NCI-H146 (cell line): ENCODE measurements at places on chromosomes 5 and 9.

- DNase-seq = no peak
These were observed 55.5 kb downstream of the NNT start for GRCh38 chr5:43658509-43658908.

- DNase-seq = no peak
These were observed 43.3 kb downstream of the DOCK8 start for GRCh38 chr9:257957-258356.

DNA sequence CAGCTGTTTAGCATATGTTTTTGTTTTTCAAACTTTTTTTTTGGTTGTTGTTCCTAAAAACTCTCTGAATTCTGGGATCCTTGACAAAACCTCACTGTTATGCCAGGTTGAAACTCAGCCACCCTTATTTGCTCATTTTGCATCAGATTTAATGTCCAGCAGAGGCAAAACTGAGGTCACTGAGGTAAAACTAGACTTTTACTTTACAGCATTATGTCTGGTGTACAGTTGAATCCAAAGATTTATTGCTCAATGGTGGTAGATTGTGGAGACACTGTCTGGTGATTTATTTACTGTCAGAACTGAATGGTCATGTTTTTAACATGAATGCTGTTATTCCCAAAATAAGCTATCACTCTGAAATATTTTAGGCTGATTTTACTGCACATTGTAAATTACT is 87.9 kb downstream of the FBXL7 start:
- DNase-seq = no peak

DNA sequence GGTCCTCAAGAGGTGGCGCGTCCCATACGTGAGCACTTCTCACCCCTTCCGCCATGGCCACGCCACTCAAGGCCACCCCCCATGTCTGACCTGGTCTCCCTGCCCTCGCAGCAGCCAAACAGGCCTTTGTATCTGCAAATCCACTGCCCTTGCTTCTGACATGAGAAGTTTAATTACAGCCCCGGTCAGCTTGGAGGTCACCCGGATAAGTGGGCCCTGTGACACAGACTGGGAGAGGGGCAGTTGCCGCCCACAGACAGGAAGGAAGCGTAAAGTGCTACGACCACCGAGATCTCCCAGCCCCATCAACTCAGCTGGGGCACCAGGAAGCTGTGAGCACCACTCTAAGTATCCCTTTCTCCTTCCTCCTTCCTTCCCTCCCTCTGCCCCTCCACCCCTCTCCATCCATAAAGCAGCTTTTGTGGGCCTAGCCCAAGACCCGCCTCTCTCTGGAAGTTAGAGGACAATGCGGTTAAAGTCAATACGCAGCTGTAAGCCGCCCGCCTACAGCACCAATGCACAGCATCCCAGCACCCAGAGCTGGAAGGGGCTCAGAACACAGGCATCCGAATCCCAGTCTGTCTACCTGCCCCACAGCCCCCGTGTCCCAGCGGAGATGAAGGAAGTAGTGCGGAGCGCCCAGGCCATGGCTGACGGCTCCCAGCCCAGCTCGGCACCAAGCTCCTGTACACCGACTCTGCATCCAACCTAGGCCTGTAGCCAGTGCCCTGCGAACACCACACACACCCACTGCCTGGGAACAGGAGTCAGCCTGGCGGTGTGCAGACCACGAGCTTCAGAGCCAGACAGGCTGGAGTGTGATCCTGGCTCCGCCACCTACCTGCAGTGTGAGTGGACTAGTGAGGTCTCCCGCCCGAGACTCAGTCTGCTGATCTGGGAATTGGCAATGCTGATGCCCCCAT is 44.8 kb upstream of the RNF130 start:
- DNase-seq = no peak

GRCh38 chr9:15501803-15502202 is 9.0 kb downstream of the PSIP1 start:
- no peak for DNase-seq

DNA sequence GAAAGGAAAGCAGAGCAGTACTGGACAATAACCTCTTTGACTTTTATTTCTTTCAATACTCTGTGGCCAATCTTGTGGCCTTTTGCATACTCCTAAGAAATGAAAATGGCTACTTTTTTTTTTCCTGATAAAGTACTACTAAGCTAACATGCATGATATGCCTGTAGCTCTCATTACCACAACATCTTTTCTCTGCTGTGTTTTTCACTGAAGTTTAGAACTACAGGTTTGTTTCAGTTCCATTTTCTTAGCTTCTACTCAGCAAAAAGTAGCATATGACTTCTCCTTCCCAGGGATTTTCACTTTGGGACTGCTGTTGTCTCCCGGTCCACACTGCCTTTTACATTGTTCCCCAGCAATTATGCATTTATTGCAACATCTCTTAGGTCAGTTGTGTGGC is 204.0 kb downstream of the KCTD16 start:
- no peak for DNase-seq

- DNase-seq = no peak
These were observed 323.4 kb downstream of the CHSY3 start for GRCh38 chr5:130227699-130228098.

- DNase-seq = no peak
These were observed 138.1 kb downstream of the DIRAS2 start for GRCh38 chr9:90504486-90504885.

- DNase-seq = no peak
These were observed 199.9 kb downstream of the AOPEP start for GRCh38 chr9:94926431-94926800.

DNA sequence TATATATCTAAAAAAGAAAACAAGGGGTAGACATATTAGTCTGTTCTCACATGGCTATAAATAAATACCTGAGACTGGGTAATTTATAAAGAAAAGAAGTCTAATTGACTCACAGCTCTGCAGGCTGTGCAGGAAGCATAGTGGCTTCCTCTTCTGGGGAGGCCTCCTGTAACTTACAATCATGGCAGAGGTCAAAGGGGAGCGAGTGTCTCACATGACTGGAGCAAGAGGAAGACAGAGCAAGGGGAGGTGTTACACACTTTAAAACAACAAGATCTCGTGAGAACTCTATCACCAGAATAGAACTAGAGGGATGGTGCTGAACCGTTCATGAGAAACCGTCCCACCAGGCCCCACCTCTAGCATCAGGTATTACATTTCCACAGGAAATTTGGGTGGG is 616.8 kb downstream of the TLE4 start:
- no peak for DNase-seq

DNA sequence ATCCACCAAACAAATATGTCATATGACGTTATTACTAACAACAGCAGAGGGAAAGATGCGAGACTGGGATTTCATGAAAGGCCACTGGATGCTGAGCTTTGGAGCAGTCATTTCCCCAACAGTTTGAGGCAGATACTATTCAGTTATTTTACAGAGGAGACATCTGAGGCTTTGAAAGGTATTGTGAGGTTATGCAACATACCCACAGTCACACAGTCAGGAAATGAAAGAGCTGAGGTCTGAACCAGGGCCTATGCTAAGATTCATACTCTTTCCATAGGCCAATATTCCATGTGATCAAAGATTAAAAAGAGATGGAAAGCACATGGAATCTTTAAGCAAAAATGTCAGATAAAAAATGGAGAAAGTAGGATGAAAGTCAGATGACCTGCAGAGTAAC is 63.0 kb downstream of the LPAR1 start:
- no peak for DNase-seq

GRCh38 chr5:150401376-150402228 is 11.1 kb downstream of the CD74 start:
- DNase-seq = no peak

DNA sequence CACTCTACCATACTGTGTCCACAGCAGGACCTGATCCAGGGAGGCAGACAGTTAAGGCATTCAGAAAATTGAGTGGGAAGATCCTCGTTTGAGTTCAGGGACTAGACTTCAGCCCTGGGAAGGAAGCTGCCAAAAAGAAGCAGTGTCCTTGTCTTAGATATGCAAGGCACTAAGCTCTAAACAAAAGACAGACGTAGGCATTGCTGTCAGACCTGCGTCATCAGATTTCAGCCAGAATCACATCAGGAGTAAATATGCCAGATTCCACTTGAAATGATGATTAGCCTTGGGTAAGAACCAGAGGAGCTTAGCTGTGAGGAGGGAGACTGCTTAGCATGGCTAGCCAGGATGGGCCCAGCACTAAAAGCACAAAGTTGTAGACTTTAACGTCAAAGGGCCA is 56.7 kb downstream of the MAMDC2 start:
- DNase-seq = no peak

DNA sequence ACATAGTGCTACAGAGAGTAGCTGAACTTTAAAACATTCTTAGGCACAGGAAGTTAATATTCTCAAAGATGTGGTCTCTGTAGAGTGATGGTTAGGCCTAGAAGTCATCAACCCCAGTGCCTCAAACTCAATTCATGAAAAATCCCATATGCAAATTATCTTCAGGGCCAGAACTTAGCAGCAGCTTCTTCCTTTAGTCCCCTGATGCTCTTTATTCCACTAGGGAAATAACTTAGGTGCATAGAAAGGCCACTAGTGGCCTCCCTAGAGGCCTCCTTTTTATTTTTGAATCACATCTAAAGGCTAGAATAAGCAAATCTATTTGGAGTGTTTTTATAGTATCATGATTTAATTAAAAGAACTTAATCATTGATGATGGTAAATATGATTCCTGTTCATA is 88.3 kb downstream of the GIN1 start:
- DNase-seq = no peak

GRCh38 chr5:157390551-157391297 is 69.3 kb upstream of the NIPAL4 start:
- DNase-seq = no peak

DNA sequence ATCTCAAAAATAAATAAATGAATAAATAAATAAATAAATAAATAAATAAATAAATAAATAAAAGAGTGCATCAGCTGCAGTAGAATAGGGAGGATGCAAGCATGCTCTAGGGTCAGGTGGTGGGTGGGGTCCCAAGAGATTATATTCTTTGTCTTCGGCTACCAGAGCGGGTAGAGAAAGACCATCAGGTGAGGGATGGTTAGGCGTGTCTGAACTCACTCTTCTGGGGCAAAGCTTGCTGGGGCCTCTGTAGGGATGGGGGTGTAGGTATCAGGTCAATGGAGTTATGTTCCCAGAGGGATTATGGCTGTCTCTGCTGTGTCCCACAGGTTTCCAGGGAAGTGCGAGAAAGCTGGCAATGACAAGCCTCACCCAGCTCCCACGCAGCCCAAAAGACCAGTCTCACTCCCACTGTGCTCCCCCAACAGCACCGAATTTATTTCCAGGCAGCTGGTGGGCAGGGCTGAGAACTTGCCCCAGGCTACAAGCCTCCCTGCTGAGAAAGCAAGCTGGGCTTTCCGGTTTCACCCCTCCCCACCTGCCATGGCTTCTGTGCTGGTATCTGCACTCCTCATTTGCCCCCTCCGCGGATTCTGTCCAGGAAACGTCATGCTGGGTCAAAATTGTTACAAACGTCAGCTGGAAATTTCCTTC is 180.8 kb downstream of the LURAP1L start:
- DNase-seq = peak; percentile 97

DNA sequence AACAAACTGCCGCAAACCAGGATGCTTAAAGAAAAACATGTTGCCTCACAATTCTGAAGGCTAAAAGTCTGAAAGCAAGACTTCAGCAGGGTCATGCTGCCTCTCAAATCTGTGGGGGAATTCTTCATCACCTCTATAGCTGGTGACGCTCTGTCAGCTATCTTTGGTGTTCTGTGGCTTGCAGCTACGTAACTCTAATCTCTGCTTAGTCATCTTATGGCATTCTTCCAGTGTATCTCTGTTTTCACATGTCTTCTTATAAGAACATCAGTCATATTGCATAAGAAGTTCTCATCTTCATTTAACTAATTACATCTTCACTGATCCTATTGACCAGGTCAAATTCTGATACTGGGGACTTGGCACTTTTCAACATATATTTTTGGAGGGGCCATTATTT is 243.0 kb downstream of the CDH10 start:
- no peak for DNase-seq

DNA sequence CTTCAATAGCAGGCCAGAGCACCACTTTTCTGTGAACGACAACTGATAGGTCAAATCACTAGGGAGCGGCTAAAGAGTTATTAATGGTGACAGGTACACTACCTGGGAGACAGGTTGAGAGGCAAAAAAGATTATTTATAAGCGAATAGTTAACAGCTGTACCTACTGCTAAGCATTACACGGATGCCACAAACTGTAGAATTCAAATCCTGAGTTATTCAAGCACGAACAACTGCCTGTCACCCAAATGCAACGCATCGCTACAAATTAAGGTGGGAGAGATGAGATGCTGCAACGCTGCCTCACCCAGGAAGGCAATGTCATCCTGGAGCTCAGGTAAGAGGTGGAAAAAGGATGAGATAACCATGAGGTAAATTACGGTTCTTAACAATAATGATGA is 342.9 kb downstream of the BNC2 start:
- no peak for DNase-seq

DNA sequence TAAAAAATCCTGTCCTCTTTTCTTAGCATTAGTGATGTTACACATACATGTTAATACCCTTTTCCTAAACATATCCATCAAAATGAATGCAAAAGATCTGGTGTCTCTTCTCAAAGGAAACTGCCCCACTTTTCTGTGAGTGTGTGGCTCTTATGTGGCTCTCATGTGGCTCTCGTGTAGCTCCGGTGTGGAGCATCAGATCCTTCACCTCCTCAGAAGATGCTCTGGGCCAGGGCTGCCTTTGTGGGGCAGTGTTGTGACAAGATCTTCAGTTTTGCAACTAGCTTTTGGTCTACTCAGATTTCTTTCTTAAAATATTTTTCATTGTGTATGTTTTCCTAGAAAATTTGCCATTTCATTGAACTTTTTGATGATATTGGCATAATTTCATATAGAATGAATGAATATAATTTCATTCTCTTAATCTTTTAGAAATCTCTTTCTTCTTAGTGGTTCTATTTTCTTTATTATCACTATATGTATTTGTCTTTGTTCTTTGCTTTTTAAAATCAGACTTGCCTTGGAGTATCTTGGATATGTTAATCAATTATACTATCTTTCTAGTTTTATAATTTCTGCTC is 19.4 kb downstream of the GARNL3 start:
- no peak for DNase-seq

DNA sequence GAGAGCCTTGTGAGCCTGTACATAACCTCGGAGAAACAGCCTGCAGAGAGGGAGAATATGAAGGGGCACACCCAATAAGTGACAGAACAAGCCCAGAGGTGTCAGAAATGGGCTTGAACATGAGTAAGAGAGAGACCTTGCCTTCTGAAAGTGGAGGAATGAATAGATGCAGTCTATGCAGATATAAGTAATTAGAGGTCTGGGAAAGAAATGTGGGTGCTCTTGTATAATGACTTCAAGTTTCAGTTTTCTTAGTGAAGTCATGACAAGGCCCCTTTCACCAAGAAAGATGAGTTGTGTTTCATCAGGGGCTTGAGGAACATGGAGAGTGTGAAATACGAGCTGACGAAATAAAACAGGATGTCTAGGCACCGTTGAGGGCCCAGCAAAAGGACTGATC is 15.1 kb downstream of the GRAMD2B start:
- no peak for DNase-seq

DNA sequence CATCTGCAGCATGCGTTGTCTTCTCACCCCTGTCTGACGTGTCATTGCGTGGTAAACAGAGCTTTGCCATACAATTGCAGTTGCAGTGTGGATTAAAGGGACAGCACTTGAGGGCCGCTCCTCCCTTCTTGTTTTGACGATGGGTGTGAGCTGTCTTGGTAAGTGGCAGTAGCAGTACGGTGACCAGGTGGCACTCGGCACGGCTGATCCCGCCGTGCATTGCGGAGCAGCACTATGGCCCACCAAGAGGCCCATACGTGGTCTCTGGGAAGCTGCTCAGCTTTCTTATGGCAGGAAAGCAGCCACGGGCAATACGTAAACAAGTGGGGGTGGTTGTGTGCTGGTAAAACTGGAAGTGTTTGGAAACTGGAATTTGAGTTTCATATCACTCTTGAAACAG is 25.1 kb downstream of the EHMT1 start:
- DNase-seq = no peak
